Stimulated activated CD8-positive, alpha-beta memory T cell treated with anti-CD3 and anti-CD28 coated beads, Interleukin-4, amount 100 ng/mL, for 1 hour (primary cell): ENCODE measurements at places on chromosomes 2 and 18.

GRCh38 chr2:26412091-26412673, 10.5 kb downstream of the DRC1 start:
- DNase-seq, result no peak

DNA sequence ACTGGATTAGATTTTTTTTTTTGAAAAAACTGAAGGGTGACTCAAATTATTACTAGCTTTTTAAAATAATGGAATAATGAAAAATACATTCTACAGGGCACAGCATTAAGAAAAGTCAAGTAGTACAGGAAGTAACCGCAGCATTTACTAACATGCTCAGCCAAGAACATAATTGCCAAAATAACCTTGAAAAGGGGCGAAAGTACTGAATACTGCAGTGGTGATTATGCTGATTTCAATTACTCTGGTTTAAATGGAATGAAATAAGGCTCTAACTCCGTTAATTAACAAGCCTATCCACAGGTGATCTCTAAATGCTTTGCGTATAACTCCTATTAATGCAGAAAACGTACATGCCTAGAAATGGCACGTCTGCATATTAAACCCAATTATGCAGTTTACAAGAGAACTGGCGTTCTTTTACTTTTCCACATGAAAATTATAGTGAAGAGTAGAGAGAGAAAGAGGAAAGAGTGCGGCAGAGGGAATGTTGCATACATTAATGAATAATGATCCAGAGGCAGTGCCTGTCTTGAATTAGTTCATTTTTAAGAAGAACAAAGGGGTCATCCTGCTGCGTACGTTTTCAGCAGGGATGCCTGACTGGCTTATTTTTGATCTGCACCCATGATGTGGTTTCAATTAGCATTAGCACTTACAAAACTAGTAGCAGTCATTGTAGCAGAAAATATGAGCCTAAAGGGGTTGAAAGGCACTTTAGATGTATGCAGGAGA, 612.4 kb downstream of the NYAP2 start:
- no peak for DNase-seq

DNA sequence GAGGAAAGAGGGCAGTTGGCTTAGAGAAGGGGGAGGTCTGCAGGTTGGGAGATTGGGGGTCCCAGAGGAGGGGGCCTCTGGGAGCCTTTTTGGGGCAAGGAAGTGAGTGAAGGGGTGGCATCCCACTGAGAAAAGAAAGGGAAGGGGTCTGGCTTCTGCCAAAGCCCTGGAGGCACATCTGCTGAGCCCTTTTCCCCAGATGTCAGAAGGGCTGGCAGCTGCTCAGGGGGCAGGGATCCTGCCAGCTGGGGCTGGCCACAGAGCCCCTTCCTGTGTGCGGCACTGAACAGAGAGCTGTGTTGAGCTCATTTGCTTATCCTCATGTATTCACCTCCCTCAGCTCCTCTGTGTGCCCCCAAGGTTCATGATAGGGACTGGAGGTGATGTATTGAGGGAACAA, 54.5 kb downstream of the APOB start:
- DNase-seq, result no peak

GRCh38 chr2:660586-661359, 16.4 kb downstream of the TMEM18 start:
- no peak for DNase-seq

DNA sequence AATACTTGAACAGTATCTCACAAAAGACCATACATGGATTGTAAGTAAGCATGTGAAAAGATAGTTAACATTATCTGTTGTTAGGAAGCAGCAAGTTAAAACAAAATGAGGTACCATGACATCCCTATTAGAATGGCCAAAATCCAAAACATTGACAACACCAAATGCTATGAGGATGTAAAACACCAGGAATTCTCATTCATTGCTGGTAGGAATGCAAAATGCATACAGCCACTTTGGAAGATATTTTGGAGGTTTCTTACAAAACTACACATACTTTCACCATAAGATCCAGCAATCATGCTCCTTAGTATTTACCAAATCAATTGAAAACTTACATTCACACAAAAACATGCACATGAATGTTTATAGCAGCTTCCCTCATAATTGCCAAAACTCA, 30.9 kb upstream of the ICOS start:
- no peak for DNase-seq

GRCh38 chr2:223989206-223989855, 32.1 kb downstream of the MRPL44 start:
- no peak for DNase-seq

- DNase-seq, result no peak
Observed at GRCh38 chr2:48176876-48177275, 270.6 kb upstream of the FBXO11 start.

- no peak for DNase-seq
Observed at GRCh38 chr2:96118698-96119388, 2.5 kb upstream of the ADRA2B start.

GRCh38 chr2:212549941-212550340, 11.3 kb upstream of the ERBB4 start:
- no peak for DNase-seq

DNA sequence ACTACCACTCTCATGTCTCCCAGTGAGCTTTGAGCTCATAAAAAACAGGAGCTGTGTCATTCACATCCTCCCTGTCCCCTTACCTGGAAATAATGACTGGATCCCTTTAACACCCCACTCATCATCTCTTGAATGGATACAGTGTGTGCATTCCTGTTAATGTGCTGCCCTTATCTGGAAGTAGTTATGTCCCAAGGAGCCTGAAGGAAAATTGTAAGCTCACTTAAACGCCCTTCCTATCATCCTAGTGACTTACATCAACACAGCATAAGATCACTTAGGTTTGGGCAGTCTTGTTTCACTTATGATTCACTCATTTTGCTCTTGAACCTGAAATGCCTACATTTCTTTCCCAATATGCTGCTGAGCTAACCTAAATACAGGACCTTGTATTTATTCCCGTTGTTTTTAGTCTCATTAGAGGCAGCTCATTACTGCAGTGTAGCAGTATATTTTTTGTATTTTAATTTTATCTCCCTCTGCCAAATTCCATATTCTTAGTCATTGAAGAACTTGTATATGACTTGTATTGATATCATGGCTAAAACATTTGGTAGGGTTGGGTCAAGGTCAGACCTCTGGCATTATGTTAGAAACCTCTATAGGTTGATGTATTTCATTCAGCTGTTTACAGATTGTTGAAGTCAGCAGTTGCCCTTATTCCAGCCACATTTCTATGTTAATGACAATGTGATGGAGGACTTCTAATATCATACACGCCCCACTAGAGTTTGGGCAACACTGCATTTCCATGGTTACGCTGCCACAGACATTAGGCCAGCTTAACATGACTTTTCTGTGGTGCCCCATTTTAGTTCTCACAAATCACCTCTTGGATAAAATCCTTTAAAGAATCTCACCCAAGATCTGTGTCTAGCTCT, 72.9 kb downstream of the PKP4 start:
- no peak for DNase-seq

GRCh38 chr2:44997963-44998362, 11.3 kb downstream of the SIX2 start:
- no peak for DNase-seq

GRCh38 chr2:65430603-65431420, 1.6 kb downstream of the SPRED2 start:
- no peak for DNase-seq

DNA sequence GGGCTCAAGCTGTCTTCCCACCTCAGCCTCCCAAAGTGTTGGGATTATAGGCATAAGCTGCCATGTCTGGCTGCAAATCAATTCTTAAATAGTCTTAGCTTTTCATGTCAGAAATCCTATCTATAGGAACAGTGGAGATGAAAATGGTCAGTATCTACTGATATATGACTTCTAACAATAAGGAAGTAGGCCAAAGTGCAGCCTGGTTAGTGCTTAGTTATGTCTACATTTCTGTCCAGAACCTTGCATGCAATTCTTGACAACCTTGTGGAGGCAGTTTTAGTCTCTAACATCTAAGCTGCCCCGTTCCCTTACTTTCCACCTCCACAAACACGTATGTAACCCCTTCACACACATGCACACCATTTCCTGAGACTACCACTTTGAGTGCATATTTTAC, 169.2 kb upstream of the SPATS2L start:
- DNase-seq, result no peak

GRCh38 chr2:230226051-230226551, 565 bp downstream of the SP140 start:
- no peak for DNase-seq

- no peak for DNase-seq
Observed at GRCh38 chr2:68059784-68060525, 2.8 kb downstream of the C1D start.

- no peak for DNase-seq
Observed at GRCh38 chr18:35620765-35621164, 39.2 kb downstream of the GALNT1 start.

DNA sequence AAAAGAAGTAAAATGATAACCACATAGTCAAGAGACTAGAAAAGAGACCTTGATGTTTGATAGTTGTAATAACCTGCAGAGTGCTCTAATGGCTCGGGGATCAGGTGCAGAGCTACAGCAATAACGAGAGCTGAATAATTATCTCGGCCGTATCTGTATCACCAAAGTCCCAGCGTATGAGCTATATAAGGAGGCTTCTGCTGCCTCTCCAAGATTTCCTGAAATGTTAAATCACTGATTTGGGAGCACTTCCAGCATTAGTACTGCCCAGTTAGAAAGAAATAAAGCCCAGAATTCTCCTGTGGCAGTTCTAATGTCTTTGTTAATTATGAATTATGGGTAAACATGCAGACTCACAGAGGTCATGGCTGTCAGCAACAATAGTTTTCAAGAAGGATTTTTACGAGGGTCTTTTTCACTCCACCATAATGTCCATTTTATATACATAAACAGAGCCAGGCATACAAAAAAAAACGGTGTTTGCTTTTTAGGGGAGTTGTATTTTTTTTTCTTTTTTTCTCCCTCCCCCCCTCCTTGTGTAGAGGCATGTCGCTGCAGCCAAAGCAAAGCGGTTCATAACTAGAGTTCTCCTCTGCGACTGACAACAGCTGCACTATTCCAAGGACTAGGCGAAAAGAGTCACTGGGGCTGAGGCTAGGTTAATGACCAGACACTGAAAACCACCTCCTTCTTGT, 168.3 kb upstream of the VRK2 start:
- DNase-seq, result no peak

GRCh38 chr2:145304501-145304900, 784.6 kb upstream of the ZEB2 start:
- no peak for DNase-seq

GRCh38 chr2:48514348-48515003, 15.5 kb upstream of the STON1 start:
- no peak for DNase-seq

GRCh38 chr2:46643493-46643892, 164.1 kb downstream of the TMEM247 start:
- DNase-seq, result no peak

- no peak for DNase-seq
Observed at GRCh38 chr2:96977631-96978195, 8.7 kb downstream of the FAM178B start.

- DNase-seq, result no peak
Observed at GRCh38 chr2:182912518-182912915, 46.1 kb upstream of the FRZB start.

GRCh38 chr2:102049756-102050443, 58.1 kb downstream of the IL1R2 start:
- DNase-seq, result no peak

GRCh38 chr2:241794250-241794823, 14.7 kb upstream of the NEU4 start:
- no peak for DNase-seq

DNA sequence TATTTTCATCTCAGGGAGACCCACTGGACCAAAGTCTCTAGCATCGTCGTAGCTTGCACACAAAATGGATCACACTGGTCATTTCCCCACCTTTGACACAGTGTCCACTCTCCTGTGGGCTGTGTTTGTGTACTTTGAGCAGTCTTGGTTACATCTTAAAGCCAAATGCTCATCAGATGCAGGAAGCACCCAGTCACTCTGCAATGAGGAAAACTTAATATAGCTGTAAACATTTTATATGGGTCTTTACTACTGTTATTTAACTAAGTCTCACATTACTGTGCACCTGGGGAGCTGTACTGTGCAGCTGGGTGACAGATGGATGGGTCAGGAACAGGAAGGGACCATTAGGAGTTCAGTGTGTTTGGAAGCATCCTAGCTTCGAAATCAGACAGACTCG, 109.0 kb upstream of the CXCR4 start:
- DNase-seq, result no peak

DNA sequence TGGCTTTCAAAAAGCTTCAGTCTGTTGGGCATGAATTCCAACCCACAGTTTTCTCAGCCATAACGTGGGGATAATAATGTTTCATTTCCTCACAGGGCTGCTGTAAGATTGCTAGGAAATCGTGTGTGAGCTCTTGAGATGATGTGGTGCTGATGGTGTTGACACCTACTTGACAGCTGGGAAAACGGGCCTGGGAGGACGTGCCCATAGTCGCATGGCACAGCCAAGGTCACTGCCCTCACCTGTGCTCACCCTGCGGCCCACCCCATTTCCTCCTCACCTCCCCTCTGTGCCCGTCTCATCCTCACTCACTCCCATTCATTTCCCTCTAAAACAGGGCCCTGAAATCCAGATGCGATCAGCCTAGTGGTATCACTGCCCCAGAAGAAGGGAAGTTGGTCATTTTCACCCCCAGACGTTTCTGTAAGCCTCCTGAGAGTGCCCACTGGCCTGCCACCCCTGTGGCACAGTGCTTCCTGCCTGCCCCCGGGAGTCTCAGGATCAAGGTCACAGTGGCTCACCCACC, 33.0 kb downstream of the DPYSL5 start:
- no peak for DNase-seq

GRCh38 chr2:240932001-240932723, 26.0 kb downstream of the CROCC2 start:
- DNase-seq, result no peak

- no peak for DNase-seq
Observed at GRCh38 chr18:41899535-41899934, 55.5 kb upstream of the PIK3C3 start.

DNA sequence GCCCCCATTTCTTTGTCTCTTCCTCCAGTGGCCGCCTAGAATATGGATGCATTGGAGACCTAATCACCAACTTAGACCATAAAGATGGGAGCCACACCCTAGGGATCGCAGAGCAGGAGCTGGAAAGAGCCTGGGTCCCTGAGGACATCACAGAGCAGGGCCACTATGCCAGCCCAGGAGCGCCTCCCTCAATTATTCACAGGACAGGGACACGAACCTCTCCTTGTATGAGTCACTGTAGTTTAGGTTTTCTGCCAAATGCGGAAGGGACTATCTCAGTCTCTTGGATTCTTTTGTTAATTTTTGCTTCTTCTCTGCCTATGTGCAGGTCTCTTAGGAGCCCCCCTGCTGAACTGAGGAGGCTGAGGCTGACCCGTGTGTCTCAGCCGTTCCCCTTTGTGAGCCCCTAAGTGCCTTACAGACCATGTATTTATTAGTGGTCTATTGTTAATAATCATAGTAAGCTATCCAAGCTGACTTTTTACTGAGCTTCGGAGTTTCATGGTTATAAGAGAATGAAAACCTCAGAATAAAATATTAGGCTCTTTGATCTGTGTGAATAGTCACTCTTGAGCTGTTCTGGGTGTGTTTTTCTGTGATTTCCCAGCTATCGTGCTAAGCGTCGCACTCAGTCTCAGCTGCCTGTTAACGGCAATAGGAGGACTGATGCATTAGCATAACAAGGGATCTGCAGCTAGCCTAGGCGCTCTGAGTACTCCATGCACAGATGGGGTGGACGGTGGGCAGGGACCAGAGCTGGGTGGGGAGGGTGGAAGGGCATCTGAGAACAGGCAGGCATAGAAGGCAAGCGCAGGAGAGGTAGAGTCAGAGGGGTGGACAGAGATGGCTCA, 12.7 kb upstream of the PTPN4 start:
- DNase-seq, result no peak

- DNase-seq, result no peak
Observed at GRCh38 chr2:71891155-71891554, 256.5 kb downstream of the CYP26B1 start.

- DNase-seq, result no peak
Observed at GRCh38 chr2:117512307-117512706, 302.2 kb upstream of the DDX18 start.
